ENCODE measurements at places on chromosomes 3 and 15.

- no peak for DNase-seq
Measured at GRCh38 chr15:72496783-72497182, 22.7 kb downstream of the ARIH1 start.

- no peak for DNase-seq
Measured at GRCh38 chr3:5692446-5692845, 504.9 kb downstream of the EDEM1 start.

- peak; percentile 92 for DNase-seq
Measured at GRCh38 chr3:148023994-148024393, 614.8 kb downstream of the ZIC1 start.

DNA sequence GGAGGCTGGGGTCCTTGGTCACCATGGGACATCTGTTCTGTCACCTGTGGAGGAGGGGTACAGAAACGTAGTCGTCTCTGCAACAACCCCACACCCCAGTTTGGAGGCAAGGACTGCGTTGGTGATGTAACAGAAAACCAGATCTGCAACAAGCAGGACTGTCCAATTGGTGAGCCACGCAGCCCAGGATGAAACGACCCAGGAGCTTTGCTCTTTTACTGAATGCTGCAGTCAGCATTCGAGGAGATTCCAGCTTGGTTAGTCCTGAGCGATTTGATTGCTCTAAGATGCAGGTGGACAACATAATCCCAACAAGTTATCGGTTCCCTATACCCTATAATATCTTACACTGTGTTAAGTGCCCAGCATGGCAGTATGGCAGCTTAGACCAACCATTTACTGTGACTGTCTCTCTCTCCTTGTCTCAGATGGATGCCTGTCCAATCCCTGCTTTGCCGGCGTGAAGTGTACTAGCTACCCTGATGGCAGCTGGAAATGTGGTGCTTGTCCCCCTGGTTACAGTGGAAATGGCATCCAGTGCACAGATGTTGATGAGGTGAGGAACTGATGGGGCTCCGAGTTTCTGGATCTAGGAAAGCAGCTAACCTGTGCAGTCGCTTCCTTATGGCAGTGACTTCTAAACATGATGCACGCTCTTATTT is 7.8 kb downstream of the THBS1 start:
- no peak for DNase-seq

DNA sequence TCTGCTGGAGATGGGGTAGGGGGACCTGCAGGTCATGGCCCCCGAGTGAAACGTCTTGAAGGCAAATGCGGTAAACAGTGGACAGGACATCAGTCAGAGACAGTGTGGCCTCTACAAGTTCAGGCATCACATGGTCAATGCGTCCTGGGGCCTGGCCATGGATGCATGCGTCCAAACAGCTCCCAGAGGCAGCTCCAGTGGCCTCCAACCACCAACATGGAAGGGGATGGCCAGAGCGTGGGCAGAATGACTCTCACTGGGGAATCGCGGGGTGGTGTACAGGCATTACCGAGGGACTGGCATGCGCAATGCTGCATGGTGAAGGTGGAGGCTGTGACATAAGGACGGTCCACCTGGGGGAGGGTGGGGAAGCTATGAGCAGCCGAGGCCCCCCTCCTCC is 35.6 kb upstream of the IQSEC1 start:
- DNase-seq = no peak

- DNase-seq = no peak
Measured at GRCh38 chr3:175421902-175422301, 562.8 kb downstream of the NAALADL2 start.

DNA sequence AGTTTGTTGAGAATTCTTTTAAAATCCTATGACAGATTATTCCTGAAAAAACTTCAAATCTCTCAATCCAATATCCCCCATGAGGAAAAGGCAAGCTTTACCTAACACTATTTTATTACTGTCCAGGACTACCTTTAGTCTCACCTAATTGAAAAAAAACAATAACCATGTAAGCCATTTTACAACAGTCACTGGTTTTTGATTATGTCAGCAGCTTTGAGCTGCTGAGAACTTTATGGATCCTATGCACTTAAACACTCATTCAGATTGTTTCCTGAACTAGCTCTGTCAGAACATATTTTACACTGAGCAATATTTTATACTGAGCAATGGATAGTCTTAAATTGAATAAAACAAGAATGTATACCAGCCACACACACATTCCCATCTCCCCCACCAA is 79.9 kb downstream of the ZBBX start:
- DNase-seq = no peak

DNA sequence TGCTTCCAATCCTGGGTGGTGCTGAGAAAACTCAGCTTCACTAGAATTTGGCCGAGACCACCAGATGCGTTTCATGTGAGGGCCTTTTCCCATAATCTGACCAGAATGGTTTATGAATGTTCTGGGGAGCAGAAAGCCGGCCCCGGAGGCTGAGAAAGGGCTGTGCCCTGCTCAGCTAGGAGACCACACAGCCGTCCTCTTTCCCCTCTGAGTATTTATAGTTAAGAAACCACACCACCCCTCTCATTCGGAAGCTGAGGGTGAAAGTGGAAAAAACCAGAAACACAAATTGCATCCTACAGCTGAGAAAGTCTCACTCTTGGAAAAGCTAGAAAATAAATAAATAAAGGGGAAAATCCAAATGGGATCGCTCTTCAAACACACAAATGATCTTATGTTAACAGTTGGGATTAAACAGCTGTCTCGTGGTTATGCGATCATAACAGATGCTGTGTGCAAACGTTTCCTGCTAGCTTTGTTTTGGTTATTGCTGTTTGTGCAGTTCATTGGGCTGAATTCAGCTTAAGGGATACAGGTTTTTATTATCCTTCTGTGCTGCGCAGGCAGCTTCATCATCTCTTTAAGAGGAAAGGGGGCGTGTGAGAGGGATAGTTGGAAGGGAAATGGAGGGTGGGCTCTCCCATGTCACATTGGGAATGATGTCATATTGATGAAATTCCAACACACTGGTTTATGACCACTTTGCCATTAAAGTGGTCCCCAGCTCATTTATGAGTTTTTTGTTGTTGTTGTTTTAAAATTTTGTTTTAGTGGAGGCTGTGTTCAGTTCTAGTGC is 1026.2 kb upstream of the NR2F2 start:
- peak; percentile 6 for DNase-seq

All from ELR (cell line).